H9 (cell line): ENCODE measurements at places on chromosomes 4 and X. TPM values are rescaled to one million over a fixed set of nuclear protein-coding genes. Genes with fewer than 3 reads are reported as not detected.

Gene ACE2
- not detected in 2 replicates for total RNA-seq

Gene CCDC110
- total RNA-seq, result 2.3 and 3.8 TPM in 2 replicates

Gene IL2
- total RNA-seq, result not detected in 2 replicates

Gene GLUD2
- 0.99 and 1.0 TPM in 2 replicates for total RNA-seq

Gene PDE5A
- total RNA-seq, result 14.8 and 15.7 TPM in 2 replicates

Gene FGF13
- 16.3 and 17.1 TPM in 2 replicates for total RNA-seq

Gene NONO
- total RNA-seq, result 703 and 707 TPM in 2 replicates

Gene SOX3
- 7.7 and 8.5 TPM in 2 replicates for total RNA-seq

Gene SRD5A3
- 31.9 and 35.0 TPM in 2 replicates for total RNA-seq

Gene MAOB
- 1.1 and 1.4 TPM in 2 replicates for total RNA-seq

Gene TRPC5OS
- total RNA-seq, result not detected in 2 replicates

Gene ZNF674
- total RNA-seq, result 7.9 and 10.1 TPM in 2 replicates

Gene F11
- total RNA-seq, result 0.50 and 0.97 TPM in 2 replicates

Gene VCX3A
- 0.28 and 0.35 TPM in 2 replicates for total RNA-seq

Gene FAM241A
- total RNA-seq, result 0.09 and 0.13 TPM in 2 replicates

Gene GIMD1
- not detected in 2 replicates for total RNA-seq

Gene APLN
- total RNA-seq, result 0.18 and 0.24 TPM in 2 replicates

Gene USP51
- 6.2 and 6.8 TPM in 2 replicates for total RNA-seq

Gene MEPE
- not detected in 2 replicates for total RNA-seq

Gene ZNF185
- total RNA-seq, result 10.2 and 11.3 TPM in 2 replicates

Gene GNRHR
- total RNA-seq, result not detected in 2 replicates

Gene GPR50
- 11.9 and 12.2 TPM in 2 replicates for total RNA-seq

Gene CLIC2
- 0.50 and 0.98 TPM in 2 replicates for total RNA-seq

Gene REELD1
- total RNA-seq, result not detected in 2 replicates

Gene ALAS2
- total RNA-seq, result not detected in 2 replicates

Gene DDX53
- not detected in 2 replicates for total RNA-seq

Gene RS1
- total RNA-seq, result not detected in 2 replicates

Gene CLOCK
- total RNA-seq, result 14.3 and 16.2 TPM in 2 replicates

Gene GYPE
- total RNA-seq, result not detected in 2 replicates

Gene EPHA5
- not detected in 2 replicates for total RNA-seq

Gene TRO
- total RNA-seq, result 47.6 and 51.0 TPM in 2 replicates

Gene RAB40A
- total RNA-seq, result not detected in 2 replicates

Gene HHIP
- 2.7 and 3.8 TPM in 2 replicates for total RNA-seq

Gene BST1
- total RNA-seq, result 0.48 TPM in 1 of 2 replicates, not detected in the other

Gene ARL9
- total RNA-seq, result 0.48 TPM in 1 of 2 replicates, not detected in the other

Gene DMRTC1
- total RNA-seq, result not detected in 2 replicates

Gene FAM120C
- 9.1 and 9.2 TPM in 2 replicates for total RNA-seq

Gene ZFYVE28
- total RNA-seq, result 0.98 and 1.2 TPM in 2 replicates

Gene SPATA4
- total RNA-seq, result not detected in 2 replicates

Gene KIT
- 6.7 and 6.9 TPM in 2 replicates for total RNA-seq

Gene TLR2
- total RNA-seq, result 0.90 and 1.0 TPM in 2 replicates

Gene SMR3B
- total RNA-seq, result not detected in 2 replicates

Gene TCEAL2
- 12.6 and 14.2 TPM in 2 replicates for total RNA-seq

Gene COQ2
- total RNA-seq, result 19.8 and 19.9 TPM in 2 replicates

Gene OTC
- not detected in 2 replicates for total RNA-seq

Gene ZFP42
- total RNA-seq, result 191 and 193 TPM in 2 replicates

Gene POU3F4
- 0.20 and 0.35 TPM in 2 replicates for total RNA-seq
